Left lobe of liver (tissue), 2 donors: ENCODE measurements at places on chromosomes 12 and 14. TPM values are rescaled to one million over a fixed set of nuclear protein-coding genes. Genes with fewer than 3 reads are reported as not detected.

The VCPKMT gene
- total RNA-seq: 3.8 TPM

The KITLG gene
- total RNA-seq: 1.4 TPM

The ADGRD1 gene
- 11.6 TPM for total RNA-seq

The ADCY6 gene
- total RNA-seq: 21.3 TPM

The KLHL33 gene
- 0.20 TPM for total RNA-seq

The CARMIL3 gene
- 2.0 TPM for total RNA-seq

The MIPOL1 gene
- 2.8 TPM for total RNA-seq

DNA sequence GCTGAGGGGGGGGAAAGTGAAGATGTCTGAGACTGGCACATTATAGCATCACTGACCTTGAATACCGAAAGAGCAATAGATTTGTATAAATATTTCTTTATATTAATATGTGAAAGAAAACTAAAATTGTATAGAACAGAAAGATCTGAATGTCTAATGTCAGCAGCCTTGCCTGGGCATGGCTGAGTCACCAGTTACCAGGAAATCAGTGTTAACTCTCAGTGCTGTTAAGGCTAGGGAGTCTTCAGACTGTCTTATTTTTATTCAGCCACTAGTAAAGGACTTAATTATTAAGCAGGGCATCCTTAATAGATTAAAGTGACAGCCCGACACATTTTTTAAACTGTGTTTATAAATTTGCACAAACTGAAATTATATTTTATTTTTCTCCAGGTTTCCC lies 122.9 kb upstream of the AEBP2 start:
- no peak for DNase-seq

DNA sequence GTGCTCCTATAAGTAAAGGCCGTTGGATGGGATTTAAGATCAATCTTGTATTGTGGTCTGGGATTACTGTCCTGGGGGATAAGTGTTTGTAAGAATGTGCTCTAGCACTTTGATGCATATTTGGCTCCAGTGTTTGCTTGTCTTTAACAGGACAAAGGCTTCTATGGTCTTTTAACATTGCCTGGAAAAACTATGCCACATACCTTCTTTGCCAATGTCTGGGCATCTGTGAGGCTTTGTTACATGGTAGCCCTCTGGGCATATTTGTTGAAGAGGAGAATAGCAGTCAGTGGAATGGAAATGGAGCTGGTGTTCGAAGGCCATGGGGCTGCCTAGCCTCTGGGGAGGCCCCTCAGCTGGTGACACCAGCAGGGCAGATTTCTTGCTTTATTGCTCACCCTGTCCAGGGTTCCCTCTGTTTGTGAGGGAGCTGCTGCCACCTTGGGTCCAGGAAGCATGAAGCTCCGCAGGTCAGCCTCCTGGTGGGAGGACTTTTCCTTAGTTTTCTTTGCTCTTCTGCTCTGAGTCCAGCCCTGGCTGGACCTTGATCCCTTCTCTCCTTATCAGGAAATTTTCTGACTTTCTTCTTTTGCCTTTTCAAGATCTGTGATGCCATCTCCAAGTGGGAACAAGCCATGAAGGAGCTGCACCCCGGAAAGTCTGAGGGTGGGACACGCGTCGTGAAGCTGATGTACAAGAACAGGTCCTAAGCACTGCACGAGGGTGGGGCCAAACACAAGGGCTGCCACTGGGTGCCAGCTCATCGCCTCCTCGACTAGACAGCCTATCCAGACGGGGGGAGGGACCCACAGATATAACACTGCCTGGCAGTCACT lies 19.5 kb downstream of the PIGH start:
- no peak for DNase-seq

GRCh38 chr12:114682106-114682784 lies 1.7 kb downstream of the TBX3 start:
- no peak for DNase-seq

- no peak for DNase-seq
These were observed 15.0 kb upstream of the MEG3 start for GRCh38 chr14:100810861-100811461.

DNA sequence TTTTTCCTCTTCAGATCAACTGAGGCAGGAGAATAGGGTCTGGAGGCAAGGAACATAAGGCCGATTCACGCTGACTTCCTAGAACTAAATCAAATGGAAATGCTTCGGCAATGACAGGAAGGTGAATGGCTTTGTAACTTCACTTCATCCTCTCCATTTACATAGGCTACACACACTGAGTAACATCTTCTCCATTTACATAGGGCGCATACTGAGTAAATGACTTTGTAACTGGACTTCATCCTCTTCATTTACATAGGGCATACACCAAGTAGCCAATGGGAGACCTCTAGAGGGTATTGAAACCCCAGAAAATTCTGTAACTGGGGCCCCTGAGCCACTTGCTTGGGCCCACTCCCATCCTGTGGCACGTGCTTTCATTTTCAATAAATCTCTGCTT lies 71.0 kb upstream of the CPSF6 start:
- no peak for DNase-seq

GRCh38 chr14:93946104-93946503 lies 19.0 kb downstream of the FAM181A start:
- DNase-seq: no peak

GRCh38 chr14:65453807-65454480 lies 41.4 kb downstream of the FUT8 start:
- DNase-seq: no peak

DNA sequence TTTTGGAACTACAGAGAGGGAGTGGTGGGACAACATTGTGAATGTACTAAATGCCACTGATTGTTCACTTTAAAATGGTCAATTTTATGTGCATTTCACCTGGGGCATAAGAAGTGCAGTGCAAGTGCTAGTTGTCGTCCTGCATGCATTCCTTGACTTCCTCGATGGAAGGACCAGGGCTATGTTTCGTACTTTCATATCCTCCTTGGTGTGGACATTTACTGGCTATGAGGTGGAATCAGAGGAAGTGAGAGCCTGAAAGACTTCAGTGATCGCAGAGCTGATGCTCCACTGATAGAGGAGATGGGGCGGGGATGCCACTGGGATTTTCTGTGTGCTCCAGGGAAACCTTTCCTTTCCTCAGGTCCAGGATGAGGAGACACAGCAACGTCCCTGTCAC lies 54.1 kb upstream of the DDX11 start:
- no peak for DNase-seq

GRCh38 chr14:55309154-55309553 lies 37.9 kb downstream of the FBXO34 start:
- DNase-seq: no peak

DNA sequence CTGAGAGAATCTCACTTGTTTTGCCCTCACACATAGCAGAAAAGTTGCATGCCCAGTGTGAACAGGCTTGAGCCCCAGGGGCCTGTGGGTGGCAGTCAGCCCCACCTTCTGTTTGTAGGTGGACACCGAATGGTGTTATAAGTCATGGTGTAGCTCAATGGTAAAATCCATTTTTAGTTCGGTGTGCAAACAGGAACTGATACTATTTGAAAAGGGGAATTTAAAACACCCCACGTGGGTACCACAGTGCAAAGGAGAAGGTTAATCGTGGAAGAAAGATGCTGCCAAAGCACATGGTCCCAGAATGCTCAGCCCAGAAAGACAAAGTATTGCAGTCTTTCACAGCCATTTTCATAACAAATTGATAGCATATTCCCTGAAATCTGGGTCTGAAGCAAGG lies 71.8 kb upstream of the GZMB start:
- DNase-seq: no peak

DNA sequence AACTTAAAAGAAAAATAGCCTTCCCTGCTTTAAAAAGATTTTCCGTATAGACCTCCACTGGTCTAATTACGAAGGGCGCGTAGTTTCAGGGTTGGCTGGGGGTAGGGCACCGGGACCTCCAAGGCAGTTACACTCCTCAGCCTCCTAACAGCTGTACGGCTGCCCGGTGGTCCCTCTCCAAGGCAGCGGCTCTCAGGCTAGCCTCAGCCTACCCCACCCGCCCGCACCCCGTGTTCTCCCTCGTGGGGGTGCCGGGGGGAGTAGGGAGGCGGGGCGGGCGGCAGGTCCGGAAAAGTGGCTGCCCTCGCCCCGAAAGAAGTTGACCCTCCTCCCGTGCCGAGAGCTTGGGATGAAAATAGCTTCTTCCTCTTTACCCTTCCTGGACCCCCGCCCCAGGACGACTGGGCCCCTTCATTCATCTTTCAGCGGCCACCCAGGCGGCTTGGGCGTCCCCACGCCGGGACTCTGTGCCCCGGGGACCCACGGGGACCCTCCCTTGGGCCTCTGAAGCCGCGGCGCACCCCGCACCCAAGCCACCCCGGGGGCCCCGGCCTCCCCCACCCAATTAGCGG lies 991 bp upstream of the RCOR1 start:
- no peak for DNase-seq

DNA sequence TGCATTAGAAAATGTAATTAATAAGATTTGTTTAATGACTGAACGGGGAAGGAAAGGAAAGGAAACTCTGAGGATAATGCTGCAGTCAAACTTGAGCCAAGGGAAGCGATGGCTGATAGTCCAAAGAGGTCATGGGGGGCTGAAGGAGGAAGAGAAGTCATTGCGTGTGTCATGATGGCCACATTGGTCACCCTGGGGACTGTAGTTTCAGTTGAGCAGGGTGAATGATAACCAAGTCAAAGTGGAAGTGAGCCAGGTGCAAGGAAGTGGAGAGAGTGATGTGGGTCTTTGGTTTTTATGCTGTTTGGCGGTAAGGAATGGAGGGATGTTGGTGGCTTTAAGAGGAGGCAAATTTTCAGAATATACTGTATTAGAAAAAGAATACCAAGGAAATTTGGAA lies 21.6 kb downstream of the C12orf75 start:
- no peak for DNase-seq

GRCh38 chr12:90489141-90489540 lies 465.8 kb downstream of the CCER1 start:
- DNase-seq: no peak

- DNase-seq: no peak
These were observed 882.3 kb downstream of the LRFN5 start for GRCh38 chr14:42488965-42489364.

DNA sequence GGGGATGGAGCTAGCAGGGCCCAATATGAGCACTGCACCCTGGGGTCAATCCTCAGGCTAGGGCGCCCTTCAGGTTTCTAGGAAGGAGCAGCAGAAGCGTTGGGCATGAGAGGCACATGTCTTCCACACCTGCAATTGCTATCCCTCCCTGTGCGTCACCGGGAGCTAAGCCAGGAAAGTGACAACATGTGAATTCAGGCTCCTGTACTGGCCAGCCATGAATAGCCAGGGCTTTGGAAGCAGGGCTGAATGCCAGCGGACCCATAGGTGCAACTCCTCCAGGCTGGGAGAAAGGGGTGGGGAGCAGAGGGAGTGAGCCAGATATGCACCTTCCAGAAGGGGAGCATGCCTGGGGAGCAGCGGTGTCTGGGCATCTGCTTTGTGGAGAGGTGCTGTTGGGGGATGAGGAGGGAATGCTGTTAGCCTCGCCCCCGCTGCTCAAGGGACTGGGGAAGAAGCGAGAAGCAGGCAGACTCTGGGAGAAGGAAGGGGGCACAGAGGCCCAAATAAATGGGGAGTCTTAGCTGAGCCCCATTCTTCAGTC lies 6.1 kb downstream of the HOXC5 start:
- no peak for DNase-seq

DNA sequence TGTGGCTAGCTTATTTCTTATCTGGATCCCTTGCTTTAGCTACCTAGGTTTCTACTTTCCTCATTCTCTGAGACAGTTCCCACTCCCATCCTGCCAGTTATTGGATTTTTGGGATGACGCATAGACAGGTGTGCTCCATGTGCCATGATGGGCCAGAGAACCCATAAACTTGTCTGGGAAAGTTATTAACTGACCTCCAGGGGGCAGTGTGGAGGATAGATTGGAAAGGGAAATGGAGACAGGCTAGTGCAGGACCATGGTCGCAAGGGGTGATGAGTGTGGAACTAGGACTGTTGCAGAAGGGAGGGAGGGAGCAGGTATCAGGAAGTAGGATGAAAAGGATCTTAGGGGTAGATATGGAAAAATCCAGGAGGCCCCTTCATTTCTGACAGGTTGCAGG lies 80.3 kb downstream of the ESRRB start:
- DNase-seq: no peak

- no peak for DNase-seq
These were observed 3.8 kb downstream of the CBLN3 start for GRCh38 chr14:24425704-24426103.

- no peak for DNase-seq
These were observed 145.3 kb downstream of the CACNA1C start for GRCh38 chr12:2198005-2198501.

DNA sequence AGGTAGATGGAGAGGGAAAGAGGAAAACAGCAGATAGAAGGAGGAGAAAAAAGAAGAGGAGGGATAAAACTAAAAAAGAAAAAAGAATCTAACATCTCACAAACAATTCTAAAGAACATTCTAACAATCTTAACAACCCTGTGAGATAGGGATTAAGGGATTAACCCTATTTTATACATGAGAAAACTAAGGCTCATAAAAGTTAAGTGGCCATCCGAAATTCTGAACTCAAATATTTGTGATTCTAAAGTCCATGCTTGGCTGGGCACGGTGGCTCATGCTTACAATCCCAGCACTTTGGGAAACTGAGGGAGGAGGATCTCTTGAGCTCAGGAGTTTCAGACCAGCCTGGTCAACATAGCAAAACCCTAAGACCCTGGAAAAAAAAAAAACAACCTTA lies 13.1 kb downstream of the KIF21A start:
- no peak for DNase-seq

- DNase-seq: no peak
These were observed 43.2 kb downstream of the CALM1 start for GRCh38 chr14:90440021-90440451.

- DNase-seq: no peak
These were observed 152.5 kb downstream of the TGFB3 start for GRCh38 chr14:75829316-75829715.
